ENCODE measurements at places on chromosomes 12 and 14. TPM values are rescaled to one million over a fixed set of nuclear protein-coding genes. Genes with fewer than 3 reads are reported as not detected.

GRCh38 chr12:26205941-26206340, 10.6 kb downstream of the SSPN start:
- DNase-seq = no peak

The SYNDIG1L gene
- polyA plus RNA-seq = 0.18 TPM

GRCh38 chr12:87920139-87920538, 109.1 kb downstream of the C12orf50 start:
- DNase-seq = no peak

GRCh38 chr12:40953076-40953475, 235.0 kb upstream of the PDZRN4 start:
- no peak for DNase-seq

DNA sequence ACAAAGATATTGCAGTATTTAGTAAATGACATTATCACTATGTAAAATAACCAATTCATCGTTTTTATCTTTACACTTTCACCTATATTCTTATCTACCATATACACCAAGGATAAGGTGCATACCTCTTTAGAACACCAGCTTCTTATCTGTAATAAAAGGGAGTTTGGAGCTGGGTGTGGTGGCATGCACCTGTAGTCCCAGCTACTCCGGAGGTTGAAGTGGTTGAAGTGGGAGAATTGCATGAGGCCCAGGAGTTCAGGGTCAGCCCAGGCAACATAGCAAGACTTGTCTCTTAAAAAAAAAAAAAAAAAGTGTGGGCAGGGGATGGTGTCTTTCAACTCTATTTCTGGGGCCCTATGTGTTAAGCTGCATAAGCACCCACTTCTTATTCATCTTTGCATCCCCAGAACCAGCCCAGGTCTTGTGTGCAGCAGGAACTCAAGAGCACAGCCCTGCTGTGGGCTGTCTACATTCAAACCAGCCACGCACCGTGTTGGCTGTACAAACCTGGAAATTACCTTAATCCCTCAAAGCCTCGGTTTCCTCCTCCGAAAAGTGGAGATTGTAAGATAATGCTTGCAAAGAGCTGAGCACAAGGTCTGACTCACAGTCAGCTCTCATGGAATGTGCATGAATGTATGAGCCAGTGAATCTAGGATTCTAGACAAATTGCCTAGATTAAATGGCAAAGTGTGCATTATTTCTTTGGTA, 256.6 kb upstream of the FOXN3 start:
- no peak for DNase-seq

GRCh38 chr14:71264260-71264659, 357.0 kb downstream of the PCNX1 start:
- no peak for DNase-seq

GRCh38 chr12:52246720-52247621, 13.9 kb downstream of the KRT7 start:
- DNase-seq = no peak

DNA sequence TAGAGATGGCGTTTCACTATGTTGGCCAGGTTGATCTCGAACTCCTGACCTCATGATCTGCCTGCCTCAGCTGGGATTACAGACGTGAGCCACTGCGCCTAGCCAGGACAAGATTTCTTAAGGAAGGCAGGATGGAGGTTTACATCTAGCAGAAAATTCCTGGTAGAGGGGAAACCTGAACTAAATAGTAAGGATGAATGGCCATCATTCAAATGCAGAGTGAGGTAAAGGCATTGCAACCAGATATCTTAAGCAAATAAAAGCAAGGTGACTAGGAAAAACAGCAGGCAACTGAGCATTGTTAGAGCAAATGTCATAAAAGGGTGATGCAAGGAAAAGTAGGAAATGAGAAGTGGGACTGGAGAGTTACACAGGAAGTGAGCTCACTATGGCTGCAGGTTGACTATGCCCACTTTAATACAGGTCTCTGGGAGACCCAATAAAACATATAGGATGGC, 133.0 kb downstream of the SOX5 start:
- no peak for DNase-seq

The GPHB5 gene
- polyA plus RNA-seq = not detected

The RPGRIP1 gene
- polyA plus RNA-seq = 0.39 TPM

- DNase-seq = no peak
Measured at GRCh38 chr12:66013224-66013623, 117.3 kb downstream of the LLPH start.

The DTX1 gene
- 10.3 TPM for polyA plus RNA-seq

- no peak for DNase-seq
Measured at GRCh38 chr12:47758834-47759690, at the start of gene RAPGEF3. Gene RAPGEF3, minus strand, starts transcription at chr12:47758880. Its CDS starts 324 bp downstream, at chr12:47758556.

- DNase-seq = no peak
Measured at GRCh38 chr12:78085542-78086182, 255.0 kb downstream of the NAV3 start.

- DNase-seq = no peak
Measured at GRCh38 chr12:47066278-47067025, 13.0 kb upstream of the PCED1B start.

The AQP6 gene
- polyA plus RNA-seq = 18.4 TPM

The APOF gene
- not detected for polyA plus RNA-seq

DNA sequence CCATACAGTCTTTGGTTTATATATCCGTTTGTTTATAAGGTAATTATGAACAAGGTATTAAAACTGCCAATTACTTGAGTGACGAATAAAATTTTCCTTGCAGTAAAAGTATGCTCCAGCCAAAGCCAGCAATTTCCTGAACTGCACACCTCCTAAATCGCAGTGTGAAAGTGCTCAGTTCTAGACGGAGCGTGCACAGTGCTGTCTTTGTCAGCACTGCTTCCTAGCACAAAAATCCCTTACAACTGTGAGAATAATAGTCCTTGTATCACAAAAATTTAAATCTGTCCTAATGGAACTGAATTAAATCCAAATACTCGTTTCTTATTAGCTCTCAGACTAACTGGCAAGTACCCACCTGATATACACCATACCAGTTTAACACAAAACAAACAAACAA, 26.3 kb downstream of the LRIG3 start:
- DNase-seq = no peak

The LLPH gene
- 38.1 TPM for polyA plus RNA-seq

The GRIN2B gene
- 1.1 TPM for polyA plus RNA-seq

The SCNN1A gene
- polyA plus RNA-seq = 70.4 TPM

GRCh38 chr12:76706101-76706500, 57.8 kb upstream of the ZDHHC17 start:
- DNase-seq = no peak

DNA sequence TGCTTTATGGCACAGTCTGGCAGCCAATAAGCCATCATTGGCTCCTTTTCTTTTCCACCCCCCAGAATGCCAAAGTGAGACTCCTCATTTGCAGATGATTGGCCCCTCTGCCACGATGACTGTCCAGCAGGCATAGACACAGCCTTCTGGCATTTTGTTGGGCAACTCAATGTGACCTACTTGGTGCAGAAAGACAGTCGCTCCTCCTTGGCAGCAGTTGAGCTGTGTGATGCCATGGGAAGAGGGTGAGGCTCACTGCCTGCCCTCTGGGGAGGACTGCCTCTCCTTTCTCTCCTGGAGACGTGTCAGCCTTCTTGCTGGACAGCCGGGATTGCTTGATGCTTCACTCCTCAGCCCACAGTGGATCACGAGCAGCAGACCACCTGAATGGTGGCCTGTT, 264.9 kb downstream of the C12orf75 start:
- no peak for DNase-seq

The VWF gene
- polyA plus RNA-seq = 7.4 TPM

The FAM186B gene
- 0.65 TPM for polyA plus RNA-seq

- no peak for DNase-seq
Measured at GRCh38 chr14:33098016-33098415, 159.3 kb downstream of the NPAS3 start.

The C14orf39 gene
- polyA plus RNA-seq = 0.21 TPM

The CHGA gene
- polyA plus RNA-seq = not detected

All from right renal cortex interstitium (tissue), 3 donors.